NCI-H2081 treated with DMSO at 0.1 percent for 48 hours (cell line): ENCODE measurements at places on chromosomes 3 and 15.

DNA sequence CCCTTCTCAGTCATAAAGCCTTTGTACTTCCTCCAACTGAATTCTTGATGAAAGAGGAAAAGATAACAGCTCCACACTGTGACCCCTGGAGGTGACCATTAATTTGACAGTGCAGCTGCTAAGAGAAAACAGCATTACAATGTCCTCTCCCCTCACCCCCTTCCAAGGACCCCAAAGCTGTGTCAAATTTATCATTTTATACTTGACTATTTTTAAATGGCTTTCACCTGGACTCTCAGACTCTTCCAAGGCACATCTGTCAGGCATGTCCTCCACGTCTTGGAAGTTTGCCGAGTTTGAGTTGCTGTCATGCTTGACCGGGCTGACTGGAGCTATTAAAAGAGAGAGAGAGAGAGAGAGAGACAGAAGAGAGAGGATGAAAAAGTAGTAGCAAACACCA lies 236.5 kb downstream of the WDR72 start:
- no peak for DNase-seq

DNA sequence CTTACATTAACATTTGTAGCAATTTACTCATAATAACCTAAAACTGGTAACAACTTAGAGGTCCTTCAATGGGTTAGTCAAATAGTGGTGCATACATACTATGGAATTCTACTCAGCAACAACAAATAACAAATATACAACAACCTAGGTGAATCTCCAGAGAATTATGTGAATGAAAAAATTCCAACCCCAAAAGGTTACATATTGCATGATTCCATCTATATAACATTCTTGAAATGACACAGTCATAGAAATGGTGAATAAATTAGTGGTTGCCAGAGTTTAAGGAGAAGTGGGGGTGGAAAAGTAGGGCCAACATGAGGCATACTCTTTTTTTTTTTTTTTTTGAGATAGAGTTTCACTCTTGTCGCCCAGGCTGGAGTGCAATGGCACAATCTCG lies 12.7 kb upstream of the SNTN start:
- DNase-seq, result no peak

DNA sequence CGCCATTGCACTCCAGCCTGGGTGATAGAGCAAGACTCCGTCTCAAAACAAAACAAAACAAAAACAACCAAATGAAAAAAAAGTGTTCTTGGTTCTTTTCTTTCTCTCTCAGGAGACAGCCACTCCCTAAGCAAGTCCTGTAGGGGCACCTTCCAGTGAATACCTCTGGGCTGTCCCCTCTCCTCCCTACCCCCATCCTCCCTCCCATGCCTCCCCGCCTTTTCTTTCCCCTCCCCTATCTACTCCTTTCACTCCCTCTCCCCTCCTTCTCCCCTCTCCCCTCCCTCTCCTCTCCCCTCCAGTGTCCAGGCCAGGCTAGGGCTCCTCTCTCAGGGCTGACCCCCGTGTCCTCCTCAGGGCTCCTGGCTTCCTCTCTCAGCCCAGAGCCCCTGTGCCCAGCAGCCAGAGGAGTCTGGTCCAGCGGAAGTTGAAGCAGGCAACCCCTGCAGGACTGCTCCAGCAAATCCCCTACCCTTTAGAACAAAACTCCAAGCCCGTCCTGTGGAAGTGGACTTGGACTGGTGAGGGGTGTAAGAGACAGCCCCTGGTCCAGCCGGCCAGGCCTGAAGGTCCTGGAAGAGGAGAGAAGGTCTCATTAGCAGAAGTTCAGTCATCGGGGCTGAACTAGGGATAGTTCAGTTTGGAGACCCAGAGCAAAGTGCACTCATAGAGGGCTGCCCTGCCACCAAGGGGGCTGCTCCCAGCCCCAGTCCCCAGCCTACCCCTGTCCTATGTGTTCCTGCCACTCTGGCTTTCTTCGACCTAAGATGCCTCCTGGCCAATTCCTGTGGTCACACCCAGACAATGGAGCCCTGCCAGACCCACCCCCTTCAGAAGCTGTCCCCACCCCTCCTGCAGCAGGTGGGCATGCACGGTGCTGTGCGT lies 79.8 kb upstream of the IQSEC1 start:
- DNase-seq, result no peak

GRCh38 chr3:186990878-186991308 lies 60.6 kb downstream of the ST6GAL1 start:
- DNase-seq, result no peak

DNA sequence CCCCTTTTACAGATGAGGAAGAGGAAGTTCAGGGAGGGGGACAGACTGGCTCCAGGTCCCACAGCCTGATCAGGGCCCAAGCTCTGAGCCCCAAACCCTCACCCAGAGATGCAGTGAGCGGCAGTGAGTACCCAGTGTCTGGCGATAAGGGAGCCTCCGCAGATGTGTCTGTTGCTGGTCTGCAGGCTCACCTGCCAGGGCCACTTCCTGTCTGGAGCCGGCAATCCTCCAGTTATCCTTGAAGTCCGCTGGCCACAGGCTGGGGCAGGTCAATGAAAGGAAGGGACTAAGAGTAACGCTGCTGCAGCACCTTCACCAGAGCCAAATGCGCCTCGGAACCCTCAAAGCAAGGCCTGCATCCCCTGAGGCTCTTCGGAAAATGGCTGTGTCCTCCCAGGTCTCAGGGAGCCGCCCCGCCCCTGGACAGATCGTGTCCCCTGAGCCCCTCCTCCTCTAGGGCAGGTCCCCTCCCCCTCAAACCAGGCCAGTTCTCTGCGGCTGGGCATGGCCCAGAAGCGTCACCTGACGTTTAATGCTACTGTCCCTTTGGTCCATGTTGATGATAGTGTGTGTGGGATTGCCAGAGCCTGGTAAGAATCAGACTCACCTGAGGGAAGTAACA lies 51.5 kb downstream of the MYL3 start:
- DNase-seq, result no peak

DNA sequence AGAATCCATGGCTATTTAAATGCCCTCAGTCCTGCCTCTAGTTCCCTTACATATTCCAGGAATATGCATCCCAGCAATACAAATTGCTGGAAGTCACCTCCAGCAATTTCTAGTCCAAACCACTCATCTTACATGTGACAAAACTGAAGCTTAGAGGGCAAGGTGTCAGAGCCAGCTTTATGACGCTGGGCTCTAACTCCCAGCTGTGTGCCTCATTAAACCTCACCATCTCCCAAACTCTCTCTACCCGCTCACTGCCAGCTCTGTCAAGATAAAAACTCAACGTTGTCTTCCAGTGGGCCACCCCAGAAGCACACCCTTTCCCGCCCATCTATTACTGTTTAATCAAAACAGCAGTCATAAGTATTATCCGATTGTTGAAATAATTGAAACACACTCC lies 7.9 kb downstream of the TNIK start:
- no peak for DNase-seq

- no peak for DNase-seq
These were observed 174.0 kb downstream of the NEK11 start for GRCh38 chr3:131200636-131201199.
